ENCODE measurements at places on chromosomes 1 and 21.

DNA sequence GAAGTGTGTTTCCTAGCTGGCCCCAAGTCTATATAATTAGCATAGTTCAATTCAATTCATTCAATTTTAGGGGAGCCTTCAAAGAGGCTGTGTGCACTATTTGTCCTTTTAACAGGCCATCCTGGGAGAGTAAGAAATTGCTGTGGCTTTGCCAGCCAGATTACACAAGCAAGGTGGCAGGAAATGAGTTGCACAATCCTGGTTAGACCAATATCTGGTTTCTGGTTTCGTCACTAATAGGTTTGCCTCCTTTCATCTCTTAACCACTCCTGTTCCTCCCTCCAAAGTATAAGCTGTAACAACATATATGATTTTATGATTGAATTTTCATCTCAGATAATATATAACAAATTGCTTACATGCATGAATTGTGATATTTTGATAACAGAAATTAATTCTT, 84.1 kb upstream of the NEGR1 start:
- DNase-seq, result peak; percentile 78

DNA sequence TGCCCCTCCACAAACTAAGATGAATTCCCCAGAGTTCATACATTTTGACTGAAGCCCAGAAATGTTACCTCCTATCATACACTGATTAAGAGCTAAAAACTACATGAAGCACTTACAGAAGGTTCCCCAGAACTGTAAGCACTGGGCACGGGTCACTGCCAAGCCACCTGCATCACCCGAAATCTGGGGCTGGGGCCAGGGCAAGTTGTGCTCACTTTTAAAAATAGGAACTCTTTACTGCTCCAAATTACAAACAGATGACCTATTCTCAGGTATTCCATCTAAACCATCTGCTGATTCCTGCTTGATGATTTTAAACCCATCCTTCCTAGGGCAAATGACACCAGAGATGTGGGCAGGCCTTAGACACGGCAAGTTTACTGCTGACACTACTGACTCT, 4.8 kb downstream of the SETD4 start:
- DNase-seq, result no peak

- no peak for DNase-seq
Observed at GRCh38 chr1:89070509-89070908, 5.5 kb upstream of the GBP1 start.

- no peak for DNase-seq
Observed at GRCh38 chr1:200972985-200973742, 50.4 kb downstream of the KIF21B start.

GRCh38 chr1:169326956-169327268, 40.7 kb downstream of the NME7 start:
- peak; percentile 51 for DNase-seq

- DNase-seq, result no peak
Observed at GRCh38 chr1:113118266-113118665, 45.3 kb downstream of the LRIG2 start.

- no peak for DNase-seq
Observed at GRCh38 chr1:4307911-4308545, 346.4 kb upstream of the AJAP1 start.

DNA sequence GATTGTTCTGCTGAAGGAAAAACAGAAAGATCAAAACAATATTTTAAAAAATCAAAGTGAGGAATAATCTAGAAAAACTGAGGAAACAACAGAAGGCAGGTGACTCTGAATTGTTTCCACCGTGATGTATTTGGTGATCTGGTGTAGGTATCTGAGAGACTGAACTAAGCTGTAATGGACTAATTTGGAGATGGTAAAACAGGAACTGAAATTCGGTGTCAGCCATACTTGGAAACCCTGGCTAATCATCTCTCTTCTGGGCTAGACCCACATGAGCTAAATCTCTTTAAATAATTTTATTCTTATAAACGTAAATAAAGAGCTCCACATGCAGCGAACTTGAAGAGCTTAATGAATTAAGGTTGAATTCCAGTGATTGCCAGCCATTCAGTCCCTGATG, 1226.1 kb downstream of the NCAM2 start:
- DNase-seq, result no peak

- DNase-seq, result no peak
Observed at GRCh38 chr1:219639876-219640577, 27.1 kb upstream of the ZC3H11B start.

- no peak for DNase-seq
Observed at GRCh38 chr1:30761381-30762151, 4.0 kb upstream of the LAPTM5 start.

DNA sequence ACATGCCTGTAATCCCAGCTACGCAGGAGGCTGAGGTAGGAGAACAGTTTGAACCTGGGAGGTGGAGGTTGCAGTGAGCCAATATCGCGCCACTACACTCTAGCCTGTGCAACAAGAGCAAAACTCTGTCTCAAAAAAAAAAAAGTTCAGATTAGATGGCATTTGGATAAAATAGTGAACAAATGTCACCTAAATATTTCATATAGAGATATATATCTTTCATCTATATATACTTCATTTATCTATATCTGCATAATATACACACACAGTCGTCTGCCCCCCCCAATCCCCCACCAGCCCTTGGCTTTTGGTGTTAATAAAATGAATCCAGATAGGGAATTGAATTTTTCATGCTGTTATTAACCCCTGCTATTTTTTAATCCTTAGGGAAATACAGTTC, 5.0 kb downstream of the PPP1R15B start:
- no peak for DNase-seq

DNA sequence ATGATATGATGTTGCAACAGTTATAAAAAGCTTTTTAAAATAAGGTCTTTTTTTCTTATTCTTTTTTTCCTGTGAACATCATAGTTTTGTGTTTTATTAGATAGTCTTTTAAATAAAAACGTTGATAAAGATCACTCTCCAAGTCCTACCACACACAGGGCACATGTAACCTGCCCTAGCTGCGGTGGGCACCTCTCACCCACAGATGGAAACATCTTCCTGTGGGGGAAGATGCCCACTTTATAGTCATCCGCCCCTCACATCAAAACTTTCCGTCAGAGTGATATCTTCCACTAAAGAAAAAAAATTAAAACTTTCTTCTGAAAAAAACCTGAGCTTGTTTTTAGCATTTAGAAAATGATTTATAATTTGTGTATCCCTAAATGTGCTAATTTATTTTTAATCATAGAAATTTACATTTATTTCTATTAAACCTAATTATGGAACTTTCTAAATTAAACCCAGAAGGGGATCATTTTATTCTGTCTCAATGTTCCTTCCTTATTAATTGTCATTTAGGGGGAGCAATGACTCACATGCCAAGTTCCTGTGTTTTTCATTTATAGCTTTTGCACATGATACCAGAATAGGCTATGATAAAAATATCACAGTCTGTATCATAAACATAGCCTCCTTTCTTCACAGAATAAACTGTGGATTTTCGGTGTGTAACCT, 24.7 kb downstream of the TNFRSF9 start:
- no peak for DNase-seq

DNA sequence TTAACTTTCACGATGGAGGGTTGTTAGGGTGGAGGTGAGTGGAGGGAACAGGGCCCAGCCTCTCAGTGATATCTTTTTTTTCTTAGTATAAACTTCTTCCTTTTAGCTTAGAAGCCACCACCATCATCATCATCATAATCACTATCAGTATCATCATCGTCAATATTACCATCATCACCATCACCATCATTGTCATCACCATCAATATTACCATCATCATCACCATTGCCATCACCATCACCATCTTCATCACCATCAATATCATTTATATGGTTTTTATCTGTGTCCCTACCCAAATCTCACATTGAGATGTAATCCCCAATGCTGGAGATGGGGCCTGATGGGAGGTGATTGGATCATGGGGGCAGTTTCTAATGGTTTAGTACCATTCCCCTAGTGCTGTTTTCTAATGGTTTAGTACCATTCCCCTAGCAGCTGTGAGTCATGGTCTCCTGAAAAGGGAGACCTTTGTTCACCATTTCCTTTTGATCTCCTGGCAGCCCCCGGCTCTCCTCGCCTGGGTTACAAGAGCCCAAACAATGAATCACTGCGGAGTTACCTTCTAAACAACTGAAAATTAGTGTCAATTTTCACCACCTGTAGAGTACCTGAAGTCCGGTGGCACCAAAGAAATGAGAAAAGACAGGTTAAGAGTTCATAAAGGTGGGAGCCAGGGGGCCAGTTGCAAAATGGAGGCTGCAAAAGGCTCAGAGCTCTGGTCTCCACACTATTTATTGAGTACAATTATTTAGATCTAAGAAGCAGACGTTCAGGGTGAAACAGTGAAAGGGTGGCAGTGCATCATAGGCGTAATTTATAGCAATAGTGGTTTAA, 3.1 kb upstream of the PLA2G2E start:
- peak; percentile 39 for DNase-seq

DNA sequence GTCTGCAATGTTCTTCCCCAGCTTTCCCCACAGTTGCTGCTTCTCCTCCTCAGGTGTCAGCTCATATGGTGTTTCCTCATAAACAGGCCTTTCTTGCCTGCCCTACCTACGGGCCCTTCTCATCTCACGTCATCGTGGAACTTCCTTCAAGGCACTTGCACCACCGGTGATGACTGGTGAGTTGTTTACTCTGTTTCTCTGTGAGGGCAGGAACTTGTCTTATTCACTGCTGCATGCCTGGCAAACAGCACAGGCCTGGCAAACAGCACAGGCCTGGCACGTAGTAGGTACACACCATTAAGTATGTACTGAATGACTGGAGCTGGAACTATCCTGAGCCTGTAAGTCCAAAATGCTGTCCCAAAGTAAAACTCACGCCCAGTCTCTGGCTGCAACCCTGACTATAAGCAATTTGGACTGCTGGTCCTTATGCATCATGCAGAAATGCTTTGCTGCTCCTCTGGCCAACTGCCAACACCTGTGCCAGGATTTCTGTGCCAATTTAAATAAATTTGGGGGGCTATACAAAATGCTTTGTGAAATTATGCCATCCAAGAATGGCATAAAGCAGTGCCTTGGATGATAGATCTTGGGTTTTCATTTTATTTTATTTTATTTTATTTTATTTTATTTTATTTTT, 25.7 kb downstream of the STK40 start:
- DNase-seq, result no peak

DNA sequence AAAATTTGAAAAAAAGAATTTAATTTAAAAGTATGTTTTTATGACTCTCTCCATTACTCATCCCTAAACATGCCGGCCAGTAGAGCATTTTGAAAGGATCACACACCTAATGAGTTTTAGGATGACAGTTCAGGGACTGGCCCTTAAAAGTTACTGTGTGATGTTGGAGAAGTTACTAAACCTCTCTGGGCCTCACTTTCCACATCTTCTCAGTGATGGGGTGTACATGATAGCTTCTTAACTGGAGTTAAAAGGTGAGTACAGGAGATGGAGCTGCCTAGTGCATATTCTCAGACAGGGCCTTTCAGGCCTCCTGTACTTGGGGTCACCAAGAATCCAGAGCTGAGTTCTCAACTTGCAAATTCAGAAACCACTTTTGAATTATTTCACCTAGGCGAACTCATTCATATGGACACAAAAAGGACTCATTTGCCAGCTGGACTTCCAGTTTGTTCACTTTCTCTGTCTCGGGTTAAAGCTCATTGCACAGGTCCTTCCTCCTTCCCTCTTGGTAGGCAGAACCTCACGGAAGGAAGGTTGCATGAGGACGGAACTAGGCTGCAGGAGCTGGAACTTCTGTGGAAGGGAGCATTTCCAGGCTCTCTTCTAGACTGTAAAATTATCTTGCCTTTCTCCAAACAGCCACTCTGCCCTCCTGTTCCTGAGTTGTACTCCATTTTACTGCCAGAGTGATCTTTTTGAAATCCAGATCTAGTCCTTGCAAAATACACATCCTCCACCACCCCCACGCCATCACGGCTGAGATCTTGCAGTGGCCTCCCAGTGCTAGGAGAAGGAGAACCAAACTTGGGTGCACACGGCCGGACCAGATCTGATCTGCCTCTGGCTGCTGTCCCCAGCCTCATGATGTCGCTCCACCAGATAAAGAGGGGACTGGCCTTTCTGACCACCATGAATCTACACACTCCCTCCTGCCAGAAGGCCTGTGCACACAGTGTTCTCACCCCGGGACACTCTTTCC, 4.3 kb upstream of the SLC30A1 start:
- DNase-seq, result no peak

DNA sequence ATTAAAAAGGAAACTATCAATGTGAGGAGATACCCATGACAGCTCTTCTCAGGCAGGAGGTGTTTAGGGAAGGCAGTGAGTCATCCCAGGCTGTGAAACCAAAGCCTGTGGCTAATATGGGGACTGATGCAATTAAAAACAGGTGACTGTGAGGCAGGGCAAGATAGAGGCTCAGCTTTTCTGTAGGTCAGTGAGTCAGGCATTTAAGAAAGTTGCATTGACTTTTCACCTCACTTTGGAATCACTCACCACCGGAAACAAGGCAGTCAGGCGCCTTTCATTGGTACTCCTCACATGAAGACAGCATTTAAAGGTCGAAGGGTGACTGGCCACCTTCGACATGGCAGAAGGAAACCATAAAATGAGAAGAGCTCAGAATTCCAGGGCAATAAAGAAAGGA, 54.5 kb downstream of the PAPPA2 start:
- no peak for DNase-seq

GRCh38 chr1:214826619-214827018, 223.6 kb downstream of the CENPF start:
- DNase-seq, result no peak

GRCh38 chr1:245261786-245262185, 107.0 kb downstream of the KIF26B start:
- DNase-seq, result no peak

Data from cardiac fibroblast (primary cell).